Stimulated activated naive B cell treated with anti-CD40 and anti-IgM and Interleukin-4, amounts not matched to agents 10 μg/mL and 1 μg/mL and 100 μg/mL, for 72 hours (primary cell): ENCODE measurements at places on chromosomes 2 and 18.

GRCh38 chr2:110732422-110733413 is at the start of gene ACOXL:
Gene ACOXL, plus strand, starts transcription at chr2:110732573. Its CDS starts 35,817 bp downstream, at chr2:110768390.
- no peak for DNase-seq

GRCh38 chr2:236256366-236256985 is 7.7 kb downstream of the ASB18 start:
- DNase-seq: no peak

DNA sequence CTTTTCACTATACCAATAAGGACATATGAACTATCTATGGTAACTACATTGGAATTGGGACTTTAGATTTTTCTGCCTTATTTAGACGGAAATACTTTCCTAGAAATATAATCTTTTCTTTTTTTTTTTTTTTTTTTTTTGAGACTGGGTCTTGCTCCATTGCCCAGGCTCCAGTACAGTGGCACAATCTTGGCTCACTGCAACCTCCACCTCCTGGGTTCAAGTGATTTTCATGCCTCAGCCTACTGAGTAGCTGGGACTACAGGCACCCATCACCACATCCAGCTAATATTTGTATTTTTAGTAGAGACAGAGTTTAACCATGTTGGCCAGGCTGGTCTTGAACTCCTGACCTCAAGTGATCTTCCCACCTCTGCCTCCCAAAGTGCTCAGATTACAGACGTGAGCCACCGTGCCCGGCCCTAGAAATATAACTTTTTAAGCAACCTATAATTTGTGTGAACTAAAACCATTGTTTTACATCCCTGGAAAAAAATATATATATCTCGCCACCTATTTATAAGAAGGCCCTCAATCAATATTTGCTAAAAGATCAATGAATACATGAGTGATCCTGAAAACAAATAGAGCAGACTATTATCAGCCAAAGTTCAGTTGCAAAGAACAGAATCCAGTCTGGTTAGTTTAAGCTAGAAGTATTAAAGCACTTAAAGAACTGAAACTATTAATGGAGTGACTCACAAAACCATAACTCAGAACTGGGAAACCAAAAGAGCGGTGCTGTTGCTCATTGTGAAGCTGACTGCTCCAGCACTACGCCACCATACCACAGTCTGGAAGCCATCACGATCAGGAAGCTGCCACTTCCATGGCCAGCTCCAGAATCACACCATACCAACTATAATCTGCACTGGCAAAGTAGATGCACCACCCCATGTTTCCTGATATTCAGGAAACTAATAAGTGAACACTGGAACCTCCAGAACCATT is 8.4 kb upstream of the HNRNPLL start:
- DNase-seq: peak; percentile 17

DNA sequence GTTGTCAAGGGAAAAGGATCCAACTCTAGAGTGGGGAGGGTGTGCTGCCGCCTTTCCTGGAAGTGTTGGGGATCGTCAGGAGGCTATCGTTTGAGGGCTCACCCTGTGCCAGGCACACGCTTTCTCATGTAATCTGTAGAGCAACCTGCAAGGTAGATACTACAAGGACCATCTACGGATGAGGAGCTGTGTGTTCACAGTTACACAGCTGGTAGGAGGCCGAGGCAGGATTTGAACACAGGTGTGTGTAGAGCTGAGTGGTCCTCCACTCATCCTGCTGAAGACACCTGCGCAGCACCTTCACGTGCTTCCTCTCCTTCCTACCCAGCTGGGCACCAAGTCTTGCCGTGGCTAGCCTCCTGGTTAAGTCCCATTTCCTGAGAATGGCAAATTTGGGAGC is 68.3 kb downstream of the MARCO start:
- no peak for DNase-seq

DNA sequence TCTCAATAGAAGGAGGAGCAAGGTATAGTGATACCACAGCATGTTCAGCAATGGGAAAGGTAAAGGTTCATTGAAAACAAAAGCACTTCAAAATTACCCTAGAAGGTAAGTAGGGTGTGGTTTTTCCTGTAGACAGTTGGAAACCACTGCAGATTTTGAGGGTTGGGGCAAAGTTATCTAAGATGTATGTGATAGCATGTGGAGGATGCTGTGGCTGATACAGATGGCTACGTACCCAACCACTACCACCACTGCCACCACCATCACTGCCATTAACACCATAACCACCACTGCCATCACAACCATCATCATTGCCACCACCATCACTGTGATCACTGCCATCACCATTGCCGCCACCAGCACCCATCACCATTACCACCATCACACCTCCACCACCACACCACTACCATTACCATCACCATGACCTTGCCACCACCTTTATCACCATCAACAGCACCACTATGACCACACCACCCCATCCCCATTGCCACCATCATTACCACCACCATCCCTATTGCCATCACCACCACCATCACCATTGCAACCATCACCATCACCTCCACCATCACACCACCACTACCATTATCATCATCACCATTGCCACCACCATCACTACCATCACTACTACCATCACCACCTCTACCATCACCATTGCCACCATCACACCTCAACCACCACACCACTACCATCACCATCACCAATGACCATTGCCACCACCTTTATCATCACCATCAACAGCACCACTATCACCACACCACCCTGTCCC is 3.7 kb downstream of the TMSB10 start:
- no peak for DNase-seq

DNA sequence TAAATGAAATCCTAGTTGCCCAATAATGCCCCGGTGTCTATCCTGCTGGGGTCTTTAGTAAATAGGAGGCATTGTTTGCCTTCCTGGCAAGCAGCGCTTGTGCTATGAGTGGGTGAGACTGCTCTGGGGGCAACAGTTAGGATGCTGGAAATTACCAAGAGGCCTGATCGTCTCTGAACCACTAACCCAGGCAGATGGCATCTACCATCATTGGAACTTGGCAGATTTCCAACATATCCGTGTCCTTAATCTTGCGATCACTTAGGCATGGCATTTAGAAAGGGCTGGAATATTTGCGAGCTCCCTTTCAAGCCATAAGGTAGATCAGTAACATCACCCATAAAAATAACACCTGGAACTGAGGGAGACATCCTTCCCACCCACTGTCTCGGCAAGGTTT is 18.8 kb upstream of the SH3RF3 start:
- no peak for DNase-seq

DNA sequence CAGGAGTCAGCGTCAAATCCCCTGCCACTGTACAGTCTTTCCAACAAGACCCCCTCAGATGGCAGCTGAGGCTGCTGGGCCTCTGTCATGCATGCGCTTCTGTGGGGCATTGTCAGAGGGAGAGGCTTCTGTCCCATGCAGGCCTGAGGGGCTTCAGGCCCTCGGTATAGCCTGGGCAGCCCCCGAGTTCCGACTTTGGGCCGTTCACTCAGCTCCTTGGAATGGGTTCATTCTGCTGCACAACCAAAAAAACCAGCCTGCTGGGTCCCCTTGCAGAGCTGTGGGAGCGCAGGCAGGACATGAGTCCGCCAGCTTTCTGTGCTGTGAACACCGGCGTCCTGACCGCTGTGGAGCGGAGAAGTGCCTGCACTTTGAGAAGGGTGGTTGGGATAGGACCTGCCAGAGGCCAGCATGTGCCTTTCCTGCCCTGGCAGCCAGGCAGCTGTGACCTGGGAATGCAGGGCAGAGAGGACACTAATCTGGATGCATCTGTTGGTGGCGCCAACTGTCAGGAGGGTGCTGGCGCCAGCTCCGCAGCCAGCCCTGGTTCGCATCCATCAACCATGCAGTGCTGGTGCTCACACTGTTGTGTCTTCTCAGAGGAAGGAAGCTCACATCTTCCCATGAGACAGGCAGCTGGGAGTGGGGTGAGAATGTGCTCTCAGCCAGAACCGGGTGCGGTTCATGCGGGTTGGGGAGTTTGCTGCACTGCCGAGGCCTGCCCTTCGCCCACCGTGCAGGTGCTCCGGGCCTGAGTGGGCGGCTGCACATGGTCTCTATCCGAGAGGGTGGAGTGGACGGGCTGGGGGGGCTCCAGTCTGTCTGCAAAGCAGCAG is 14.3 kb downstream of the ARHGEF4 start:
- no peak for DNase-seq

GRCh38 chr18:41153871-41154270 is 801.2 kb upstream of the PIK3C3 start:
- no peak for DNase-seq

GRCh38 chr2:216694082-216694825 is 1.1 kb downstream of the IGFBP5 start:
- DNase-seq: no peak

DNA sequence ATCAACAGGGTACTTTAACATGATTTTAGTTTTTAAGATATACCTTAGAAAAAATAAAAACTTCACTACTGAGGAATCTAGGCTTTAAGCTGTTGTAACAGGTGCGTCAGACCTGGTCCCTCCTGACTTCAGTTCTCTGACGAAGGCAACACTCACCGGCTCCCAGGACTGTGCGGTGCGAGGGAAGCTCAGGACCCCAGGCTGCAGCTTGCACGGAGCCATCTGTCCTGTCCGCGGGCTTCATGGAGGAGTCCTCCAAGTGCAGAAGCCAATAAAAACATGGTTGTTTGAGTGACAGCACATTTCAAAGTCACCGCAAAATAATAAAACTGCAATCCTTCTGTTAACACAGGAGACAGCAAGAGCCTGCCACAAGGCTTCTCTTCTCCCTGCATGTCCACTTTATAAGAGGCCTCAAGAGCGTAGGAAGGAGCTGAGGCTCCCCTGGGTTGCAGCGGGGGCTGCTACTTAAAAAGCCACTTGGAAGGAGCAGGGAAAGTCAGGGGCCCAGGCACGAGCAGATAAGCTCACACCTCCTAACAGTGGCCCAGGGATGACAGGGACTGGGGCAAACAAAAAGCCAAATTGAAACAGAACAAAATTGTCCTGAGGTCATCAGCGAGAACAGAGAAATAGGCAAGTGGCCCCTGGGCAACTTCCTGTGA is 4.6 kb downstream of the HJURP start:
- no peak for DNase-seq
